ENCODE measurements at places on chromosomes 1 and 21. TPM values are rescaled to one million over a fixed set of nuclear protein-coding genes. Genes with fewer than 3 reads are reported as not detected.

The INSRR gene
- not detected for total RNA-seq

The ADAMTS4 gene
- total RNA-seq: not detected

The SFN gene
- 630 TPM for total RNA-seq

The CNIH3 gene
- 0.72 TPM for total RNA-seq

The EPS8L3 gene
- 0.47 TPM for total RNA-seq

The GNAT2 gene
- total RNA-seq: not detected

The IVL gene
- not detected for total RNA-seq

The GFI1 gene
- 0.26 TPM for total RNA-seq

The RAVER2 gene
- total RNA-seq: 3.5 TPM

The TRIM58 gene
- not detected for total RNA-seq

The PTPRC gene
- not detected for total RNA-seq

The FAM151A gene
- total RNA-seq: 0.15 TPM

The S100A13 gene
- total RNA-seq: 170 TPM

The NUP210L gene
- total RNA-seq: not detected

The SPRR5 gene
- not detected for total RNA-seq

The LAMB3 gene
- 23.2 TPM for total RNA-seq

The TNFAIP8L2 gene
- not detected for total RNA-seq

The CR1L gene
- total RNA-seq: not detected

The HMCN1 gene
- 0.42 TPM for total RNA-seq

The PLEKHO1 gene
- total RNA-seq: 7.7 TPM

The ZFP69 gene
- total RNA-seq: not detected

The TMPRSS3 gene
- total RNA-seq: 0.21 TPM

The ADGRB2 gene
- total RNA-seq: 5.9 TPM

The IRF6 gene
- 0.05 TPM for total RNA-seq

The SLC9C2 gene
- total RNA-seq: not detected

The LEFTY2 gene
- total RNA-seq: not detected

The GJB5 gene
- total RNA-seq: 0.28 TPM

The ANGPTL1 gene
- not detected for total RNA-seq

The LHX8 gene
- 1.2 TPM for total RNA-seq

The VSIG8 gene
- not detected for total RNA-seq

The HHAT gene
- 2.1 TPM for total RNA-seq

The MROH7 gene
- total RNA-seq: not detected

The CD247 gene
- 0.42 TPM for total RNA-seq
